ENCODE measurements at places on chromosomes 3 and 15.

- DNase-seq, result no peak
These were observed 30.6 kb downstream of the FLNB start for GRCh38 chr3:58038675-58039292.

GRCh38 chr3:195587406-195587805, 3.7 kb upstream of the APOD start:
- DNase-seq, result no peak

- DNase-seq, result peak; percentile 64
These were observed at the start of gene KPNA1 for GRCh38 chr3:122514123-122515019. TSS of gene KPNA1 (minus strand) at chr3:122514939. CDS start at chr3:122496565, 18,374 bp downstream.

- DNase-seq, result no peak
These were observed 30.4 kb upstream of the LIMD1 start for GRCh38 chr3:45564172-45564571.

- DNase-seq, result no peak
These were observed 62.2 kb upstream of the MRPS22 start for GRCh38 chr3:139281522-139282196.

- DNase-seq, result no peak
These were observed 188.4 kb upstream of the HES1 start for GRCh38 chr3:193947596-193947995.

- DNase-seq, result no peak
These were observed 412.8 kb downstream of the PYDC2 start for GRCh38 chr3:191873736-191874135.

- DNase-seq, result no peak
These were observed 131.0 kb upstream of the CBLB start for GRCh38 chr3:105999856-106000255.

GRCh38 chr15:29092376-29093064, 177.1 kb downstream of the NSMCE3 start:
- no peak for DNase-seq

DNA sequence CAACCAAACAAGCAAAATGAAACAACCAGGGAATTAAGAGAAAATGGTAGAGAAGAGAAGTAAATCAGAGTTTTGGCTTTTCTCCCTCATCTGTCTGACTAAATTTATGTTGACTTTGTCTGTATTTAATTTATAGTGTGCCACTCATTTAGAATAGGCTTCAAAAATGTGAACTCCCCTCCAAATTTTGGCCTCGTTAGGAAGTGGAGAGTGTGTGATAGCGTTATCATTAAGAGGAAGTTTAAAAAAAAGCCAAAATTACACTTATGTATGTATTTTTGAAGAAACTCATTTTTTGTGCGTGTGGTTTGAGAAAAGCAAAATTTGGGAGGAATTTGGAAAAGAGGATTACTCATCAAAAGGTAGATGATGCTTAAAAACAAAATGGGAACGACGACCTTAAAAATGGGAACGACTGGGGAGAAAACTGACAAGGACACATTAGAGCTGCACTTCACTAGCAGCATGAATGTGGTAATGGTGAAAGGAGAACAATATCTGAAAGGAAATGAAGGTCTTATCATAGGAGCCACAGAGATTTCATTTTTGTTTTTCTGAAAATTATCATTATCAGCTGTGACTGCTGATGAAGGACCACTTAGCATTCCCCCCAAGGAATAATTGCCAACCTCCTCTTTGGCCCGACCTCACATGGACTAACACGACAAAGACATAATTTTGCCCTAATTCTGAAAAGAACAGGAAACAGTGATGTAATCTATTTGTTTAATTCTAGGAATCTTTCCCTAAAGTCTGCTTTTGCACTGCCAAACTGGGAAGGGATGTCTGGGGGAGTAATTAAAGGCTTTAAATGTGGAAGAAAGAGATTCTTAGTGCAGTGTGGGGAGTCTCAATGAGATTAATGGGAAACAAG, 163.2 kb upstream of the P2RY1 start:
- DNase-seq, result no peak

DNA sequence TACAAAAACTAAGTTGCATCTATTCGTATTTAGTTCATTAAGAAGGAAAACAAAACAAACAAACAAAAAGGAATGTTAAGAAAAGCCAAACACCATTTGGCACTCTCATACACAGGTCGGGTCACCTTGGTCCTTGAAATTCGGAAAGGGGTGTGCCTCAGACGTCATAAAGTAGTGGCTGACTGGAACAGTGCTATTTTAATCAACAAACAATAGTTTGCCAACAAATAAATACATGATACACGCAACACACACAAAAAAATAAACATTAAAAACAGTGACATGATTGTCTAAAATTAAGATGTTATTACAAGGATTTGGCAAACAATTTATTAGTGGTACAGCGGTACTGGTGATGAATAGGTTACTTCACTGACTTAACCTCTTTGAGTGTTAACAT, 579.6 kb downstream of the MECOM start:
- DNase-seq, result no peak

GRCh38 chr3:63936925-63937324, 24.7 kb upstream of the SCAANT1 start:
- no peak for DNase-seq

DNA sequence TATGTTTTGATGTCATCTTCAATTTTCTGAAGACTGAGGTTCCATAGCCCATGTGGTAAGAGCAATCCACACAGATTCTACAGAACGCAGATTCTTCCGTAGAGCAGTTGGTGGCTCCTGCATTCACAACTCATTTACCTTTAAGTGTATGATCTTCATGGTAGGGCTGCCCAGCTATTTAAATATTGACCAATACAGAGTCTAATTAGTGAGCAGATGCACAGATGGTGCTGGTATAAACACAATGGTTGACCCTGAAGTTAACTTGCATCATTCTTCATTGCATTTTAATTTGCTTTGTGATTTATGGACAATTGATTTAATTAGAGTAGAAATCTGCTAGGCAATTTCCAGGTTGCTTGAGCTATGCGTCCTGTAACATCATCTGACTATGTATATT, 269.2 kb downstream of the SQOR start:
- DNase-seq, result no peak

DNA sequence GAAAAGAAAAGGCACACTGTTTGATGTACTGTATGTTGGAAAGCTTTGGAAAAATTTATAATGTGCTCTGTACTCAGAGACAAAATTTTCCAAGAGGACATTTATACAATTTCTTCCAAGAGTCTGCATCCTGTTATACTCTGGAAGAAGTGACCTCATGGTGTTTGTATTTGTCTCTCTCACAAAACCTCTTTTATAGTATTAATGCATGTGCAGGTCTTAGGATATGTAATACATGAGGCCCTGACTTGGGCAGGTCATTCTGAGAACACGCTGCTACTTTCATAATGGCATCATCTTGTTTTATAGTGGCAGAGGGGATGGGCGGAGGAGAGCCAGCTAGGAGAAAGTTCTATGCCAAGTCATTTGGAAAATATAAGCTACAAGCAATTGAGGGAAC, 72.0 kb upstream of the P3H2 start:
- DNase-seq, result no peak

- DNase-seq, result no peak
These were observed 5.1 kb downstream of the RBP1 start for GRCh38 chr3:139534455-139534812.

DNA sequence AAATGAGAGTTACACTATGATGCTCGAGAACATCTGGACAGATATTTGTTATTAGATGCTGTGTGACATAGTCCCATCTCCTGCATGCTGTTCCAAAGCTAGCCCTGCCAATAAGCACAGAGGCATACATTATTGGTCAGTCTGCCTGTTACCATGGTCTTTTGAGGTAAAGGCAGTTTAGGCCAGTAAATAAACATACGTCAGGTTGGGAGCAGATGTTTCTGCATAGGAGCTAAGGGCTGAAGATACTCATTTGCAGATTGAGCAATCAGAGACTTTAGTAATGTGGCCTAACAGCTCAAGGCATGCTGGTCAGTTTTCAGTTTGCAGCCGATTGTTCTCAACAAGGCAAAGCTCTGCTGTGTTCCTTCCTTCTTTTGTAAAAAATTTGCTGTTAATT, 192.9 kb downstream of the ADAMTSL3 start:
- no peak for DNase-seq

- no peak for DNase-seq
These were observed 134.9 kb upstream of the ZBTB20 start for GRCh38 chr3:115281697-115282675.

DNA sequence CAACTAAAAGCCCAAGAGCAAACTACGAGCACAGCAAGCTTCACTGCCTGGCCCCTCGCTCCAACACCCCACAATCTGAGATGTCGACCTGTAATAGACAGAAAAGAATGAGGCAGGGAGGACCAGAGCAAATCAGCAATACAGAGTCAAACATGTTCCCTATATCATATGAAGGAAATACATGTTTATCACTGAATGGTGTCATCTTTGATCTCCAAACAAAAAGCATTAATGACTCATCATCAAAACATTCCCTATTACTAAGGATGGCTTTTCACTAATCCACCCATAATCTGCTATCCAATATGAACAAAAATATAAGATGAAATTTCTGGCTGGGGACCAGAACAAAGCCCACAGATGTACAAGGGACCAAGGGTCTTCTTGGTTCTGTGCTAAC, 34.7 kb downstream of the MYO5A start:
- no peak for DNase-seq

DNA sequence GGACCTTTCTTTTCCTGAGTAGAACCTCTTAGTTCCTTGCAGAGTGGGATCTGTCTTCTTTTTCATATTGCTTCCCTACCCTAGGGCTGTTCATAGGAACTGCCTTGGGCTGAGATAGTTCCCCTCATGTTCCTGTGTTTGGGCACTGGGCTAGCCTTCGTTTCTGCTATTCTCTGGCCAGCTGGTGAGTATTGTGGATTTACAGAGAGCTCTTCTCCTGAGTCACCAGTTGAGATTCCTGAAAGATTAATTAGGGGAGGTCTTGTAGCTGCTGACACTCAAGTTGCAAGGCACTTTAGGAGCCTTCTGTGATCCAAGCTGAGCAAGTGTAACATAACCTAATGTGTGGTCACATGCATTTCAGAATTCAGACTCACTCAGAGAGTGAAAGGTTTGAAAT, 30.7 kb downstream of the CHD2 start:
- DNase-seq, result no peak

- DNase-seq, result no peak
These were observed 17.6 kb downstream of the PODXL2 start for GRCh38 chr3:127646501-127647046.

- no peak for DNase-seq
These were observed 2.8 kb upstream of the DNAH1 start for GRCh38 chr3:52313188-52313773.

DNA sequence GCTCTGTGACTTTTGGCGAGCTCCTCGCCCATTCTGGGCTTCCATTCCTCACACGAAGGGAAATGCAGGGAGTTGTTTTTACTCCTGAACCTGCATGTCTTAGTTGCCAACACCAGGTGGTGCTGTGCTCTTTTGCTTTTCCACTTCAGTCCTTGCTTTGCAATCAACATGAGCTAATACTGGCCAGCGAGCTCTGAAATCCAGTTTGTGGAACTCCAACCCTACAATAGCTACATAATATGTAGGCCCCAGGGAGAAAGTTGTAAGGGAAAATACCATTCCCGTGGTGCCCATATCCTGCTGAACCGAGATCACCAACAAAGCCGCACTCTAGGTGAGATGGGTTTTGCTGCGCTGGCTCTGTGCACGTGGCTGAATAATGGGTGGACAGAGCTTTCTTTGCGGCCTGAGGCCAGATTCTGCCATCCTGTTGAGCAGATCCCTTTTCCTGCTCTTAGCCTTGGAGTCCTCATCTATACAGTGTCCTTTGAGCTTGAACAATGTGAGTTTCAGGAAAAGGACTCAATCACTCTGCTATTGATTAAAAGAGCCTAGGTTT, 25.0 kb downstream of the LSM3 start:
- no peak for DNase-seq

DNA sequence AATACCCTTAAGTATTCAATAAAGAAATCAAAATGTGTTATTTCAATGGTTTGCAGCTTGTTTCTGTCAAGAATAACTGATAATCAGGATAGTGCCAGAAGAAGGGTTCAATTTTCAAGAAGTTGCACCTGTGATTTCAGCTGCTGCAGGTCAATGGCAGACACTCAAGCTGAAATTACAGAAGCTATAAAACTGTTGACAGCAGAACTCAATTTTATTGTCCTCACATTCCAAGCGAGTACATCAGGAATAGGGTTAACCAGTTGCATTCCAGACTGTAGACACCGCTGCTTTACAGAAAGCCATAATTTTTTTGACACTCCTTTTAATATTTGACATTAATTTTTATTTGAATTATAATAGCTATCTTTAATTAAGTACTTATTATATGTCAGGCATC, 364.1 kb downstream of the CGGBP1 start:
- DNase-seq, result no peak

GRCh38 chr3:22732641-22733040, 470.5 kb upstream of the UBE2E2 start:
- no peak for DNase-seq

- DNase-seq, result no peak
These were observed 116.0 kb downstream of the TBC1D5 start for GRCh38 chr3:17626395-17626794.

DNA sequence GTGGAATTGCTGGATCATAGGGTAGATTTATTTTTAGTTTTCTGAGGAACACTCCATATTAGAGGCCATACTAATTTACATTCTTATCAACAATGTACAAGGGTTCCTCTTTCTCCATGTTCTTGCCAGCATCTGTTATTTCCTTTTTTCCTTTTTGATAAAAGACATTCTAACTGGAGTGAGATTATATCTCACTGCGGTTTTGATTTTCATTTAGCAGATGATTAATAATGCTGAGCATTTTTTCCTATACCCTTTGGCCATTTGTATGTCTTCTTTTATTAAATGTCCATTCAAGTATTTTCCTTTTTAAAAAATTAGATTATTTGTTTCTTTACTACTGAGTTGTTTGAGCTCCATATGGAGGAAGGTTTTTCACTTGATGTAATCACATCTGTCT, 1189.5 kb downstream of the ZPLD1 start:
- DNase-seq, result no peak

DNA sequence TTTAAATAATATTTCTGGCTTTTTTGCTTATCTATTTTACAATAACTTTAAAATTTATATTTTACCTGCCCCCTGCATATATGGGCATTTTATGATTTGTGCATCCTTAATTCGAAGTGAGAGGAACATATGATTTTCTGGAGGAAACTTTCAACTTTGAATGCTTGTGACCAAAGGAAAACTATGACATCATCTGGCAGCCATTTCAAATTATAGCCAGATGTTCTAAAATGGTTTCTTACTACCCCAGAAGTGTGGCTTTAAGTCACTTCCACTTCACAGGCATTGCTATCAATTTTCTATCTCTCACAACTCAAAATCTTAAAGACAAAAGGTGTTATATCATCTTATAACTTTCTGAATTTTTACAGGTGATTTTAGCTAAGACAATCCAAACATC, 508.8 kb downstream of the RBMS3 start:
- DNase-seq, result no peak

DNA sequence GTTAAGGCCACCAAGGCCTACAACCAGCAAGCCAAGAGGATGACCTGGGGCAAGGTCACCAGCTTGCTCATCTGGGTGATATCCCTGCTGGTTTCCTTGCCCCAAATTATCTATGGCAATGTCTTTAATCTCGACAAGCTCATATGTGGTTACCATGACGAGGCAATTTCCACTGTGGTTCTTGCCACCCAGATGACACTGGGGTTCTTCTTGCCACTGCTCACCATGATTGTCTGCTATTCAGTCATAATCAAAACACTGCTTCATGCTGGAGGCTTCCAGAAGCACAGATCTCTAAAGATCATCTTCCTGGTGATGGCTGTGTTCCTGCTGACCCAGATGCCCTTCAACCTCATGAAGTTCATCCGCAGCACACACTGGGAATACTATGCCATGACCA, 3.6 kb downstream of the CXCR6 start:
- no peak for DNase-seq

GRCh38 chr15:74402873-74403587, 30.7 kb downstream of the SEMA7A start:
- peak; percentile 48 for DNase-seq
